ENCODE measurements at places on chromosomes 4 and X. TPM values are rescaled to one million over a fixed set of nuclear protein-coding genes. Genes with fewer than 3 reads are reported as not detected.

Gene OCRL
- 20.6 TPM for total RNA-seq

Gene RBM47
- total RNA-seq: 0.83 TPM

DNA sequence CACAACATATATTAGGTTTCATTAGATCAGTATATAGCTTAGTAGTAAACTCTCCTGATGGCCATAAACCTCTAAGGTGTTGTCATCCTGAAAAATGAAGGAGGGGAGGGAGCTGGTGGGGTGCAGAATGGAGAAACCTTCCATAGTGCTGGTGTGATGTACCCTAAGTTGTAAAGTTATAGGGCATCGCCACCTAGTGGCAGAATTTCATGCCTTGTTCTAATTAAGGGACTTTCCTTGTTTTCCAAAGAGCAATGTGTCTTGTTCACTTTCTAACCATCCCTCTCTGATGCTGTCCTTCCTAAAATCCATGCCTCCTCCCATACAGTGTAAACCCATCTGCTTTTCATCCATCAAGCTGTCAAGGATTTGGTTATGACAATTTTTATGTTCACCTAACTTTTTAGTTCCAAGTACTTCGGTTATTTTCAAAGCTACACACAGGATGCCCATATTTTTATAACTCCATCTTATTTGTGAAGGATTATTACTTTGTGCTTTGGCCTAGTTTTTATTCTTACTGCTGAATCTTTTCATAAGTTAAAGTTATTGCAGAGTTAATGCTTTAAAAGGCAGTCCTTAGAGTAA, 4.5 kb downstream of the NBDY start:
- peak; percentile 47 for DNase-seq

- no peak for DNase-seq
Measured at GRCh38 chr4:105130945-105131344, 15.7 kb upstream of the TET2 start.

DNA sequence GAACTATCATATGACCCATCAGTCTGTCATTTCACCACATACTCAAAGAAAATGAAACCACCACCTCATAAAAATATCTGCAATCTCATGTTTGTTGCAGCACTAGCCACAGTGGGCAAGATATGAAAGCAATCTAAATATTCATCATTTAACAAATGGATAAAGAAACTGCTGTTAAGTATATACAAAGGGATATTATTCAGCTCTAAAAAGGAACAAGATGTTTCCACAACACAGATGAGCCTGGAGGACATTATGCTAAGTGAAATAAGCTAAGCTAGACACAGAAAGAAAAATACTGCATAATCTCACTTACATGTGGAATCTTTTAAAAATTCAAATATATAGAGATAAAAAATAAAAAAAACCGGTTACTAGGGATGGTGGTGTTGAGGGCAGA, 108.2 kb upstream of the BRWD3 start:
- no peak for DNase-seq

Data from IMR-90 (cell line).